ENCODE measurements at places on chromosomes 16 and 17.

DNA sequence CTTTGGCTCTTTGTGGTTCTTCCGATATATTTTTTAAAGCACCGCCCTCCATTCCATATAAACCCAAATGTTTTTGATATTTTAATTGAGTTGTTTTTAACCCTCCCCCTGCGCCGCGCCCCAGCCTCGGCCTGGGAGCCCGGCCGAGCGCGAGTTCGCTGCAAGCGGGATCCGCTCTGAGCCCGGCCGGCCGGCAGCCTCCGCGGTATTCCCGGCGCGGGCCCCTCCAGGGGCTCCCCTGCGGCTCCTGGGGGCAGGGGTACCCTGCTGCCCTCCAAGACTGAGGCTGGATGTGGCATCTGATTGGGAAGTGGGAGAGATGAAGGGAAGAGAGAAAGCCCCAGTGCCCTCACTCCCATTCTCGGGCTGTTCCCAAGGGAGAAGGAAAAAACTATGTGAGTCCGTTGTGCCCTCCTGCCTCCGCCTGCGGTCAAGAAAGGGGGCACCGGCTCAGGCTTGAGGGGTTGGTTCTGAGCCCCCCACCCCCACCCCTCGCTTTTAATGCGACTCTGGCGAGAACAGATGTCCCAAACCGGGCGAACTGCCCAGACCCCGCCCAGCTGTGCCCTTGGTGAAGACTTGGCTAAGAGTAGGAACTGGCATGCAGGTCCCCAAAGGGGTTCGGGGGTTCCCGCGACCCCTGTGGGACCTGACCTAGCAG, 8.6 kb downstream of the NEUROD2 start:
- no peak for DNase-seq

GRCh38 chr16:69435977-69436820, 11.8 kb downstream of the CYB5B start:
- no peak for DNase-seq

DNA sequence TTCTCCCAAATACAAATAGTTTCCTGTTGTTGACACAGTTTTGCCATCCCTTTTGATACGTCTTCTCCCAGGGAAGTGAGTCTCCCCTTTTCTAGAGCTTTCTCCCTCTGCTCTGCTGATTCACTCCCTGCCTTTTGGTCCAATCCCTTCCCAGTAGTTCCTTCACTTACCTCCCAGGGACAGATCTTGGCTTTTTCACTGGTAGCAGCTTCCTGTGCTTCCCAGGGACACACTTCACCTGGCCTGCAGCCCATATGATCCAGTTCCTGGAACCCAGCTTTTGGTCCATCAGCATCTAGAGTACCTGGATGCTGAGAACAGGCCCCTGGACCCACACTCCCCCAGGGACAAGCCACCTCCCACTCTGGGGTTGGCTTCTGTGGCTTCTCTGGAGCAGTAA, 15.8 kb downstream of the GPR179 start:
- DNase-seq: no peak

DNA sequence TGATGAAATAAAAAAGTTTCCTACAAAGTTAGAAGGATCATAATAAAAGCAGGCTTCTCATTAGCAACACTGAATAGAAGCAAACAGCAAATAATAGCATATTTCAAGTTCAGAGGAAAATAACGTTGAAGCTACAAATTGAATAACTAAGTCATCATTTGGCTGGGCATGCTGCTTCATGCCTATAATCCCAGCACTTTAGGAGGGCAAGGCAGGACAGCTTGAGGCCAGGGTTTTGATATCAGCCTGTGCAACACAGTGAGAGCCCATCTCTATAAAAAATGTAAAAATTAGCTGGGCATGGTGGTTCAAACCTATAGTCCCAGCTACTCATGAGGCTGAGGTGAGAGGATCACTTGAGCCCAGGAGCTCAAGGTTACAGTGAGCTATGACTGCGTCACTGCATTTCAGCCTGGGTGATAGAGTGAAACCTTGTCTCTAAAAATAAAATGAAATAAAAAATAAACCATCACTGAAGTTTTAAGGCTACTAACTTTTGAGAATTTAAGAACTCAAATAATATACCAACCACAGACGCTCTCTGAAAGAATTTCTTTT, 25.5 kb downstream of the NCOR1 start:
- no peak for DNase-seq

- DNase-seq: no peak
Measured at GRCh38 chr16:1990351-1991134, 773 bp downstream of the SYNGR3 start.

- no peak for DNase-seq
Measured at GRCh38 chr17:43756201-43756600, 2.4 kb downstream of the SOST start.

DNA sequence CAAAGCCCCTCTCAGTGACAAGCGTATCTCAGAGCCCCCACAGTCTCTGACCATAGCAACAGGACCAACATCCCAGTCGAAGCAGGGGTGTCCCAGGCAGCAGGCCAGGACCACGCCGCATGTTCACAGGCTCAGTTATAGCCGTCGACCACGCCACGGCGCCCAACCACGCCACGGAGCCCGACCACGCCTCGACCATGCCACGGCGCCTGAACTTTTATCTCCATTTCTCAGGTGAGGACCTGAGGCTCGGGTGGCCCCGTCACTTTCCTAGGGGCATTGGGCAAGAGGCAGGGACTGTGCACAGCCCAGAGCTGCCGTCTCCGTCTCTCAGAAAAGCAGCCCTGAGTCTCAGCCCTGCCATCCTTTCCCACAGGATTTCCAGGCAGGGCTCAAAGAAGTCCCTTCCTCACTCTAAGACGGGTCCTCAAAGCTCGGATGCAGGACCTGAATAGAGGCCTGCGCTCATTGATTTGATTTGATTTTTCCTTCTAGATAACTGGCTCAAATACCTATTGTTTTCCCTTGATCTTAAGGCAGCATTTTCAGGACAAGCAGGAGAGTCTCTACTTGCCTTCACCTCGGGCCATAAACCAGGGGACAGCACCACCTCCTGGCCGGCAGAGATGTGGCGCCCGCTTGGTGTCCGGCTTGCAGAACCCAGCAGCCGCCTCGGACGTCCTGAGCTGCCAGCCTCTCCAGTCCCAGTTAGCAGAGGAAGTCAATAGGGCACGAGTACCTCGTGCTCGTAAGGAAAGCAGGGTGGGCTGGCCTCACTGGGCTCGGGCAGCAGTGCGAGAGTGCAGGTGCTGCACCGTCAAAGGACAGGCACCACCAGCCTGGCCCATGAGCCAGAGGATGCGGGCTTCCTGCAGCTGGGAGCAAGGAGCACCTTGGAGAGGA, 38.8 kb downstream of the C16orf95 start:
- no peak for DNase-seq

- DNase-seq: no peak
Measured at GRCh38 chr16:85759631-85760419, 8.9 kb upstream of the C16orf74 start.

- DNase-seq: no peak
Measured at GRCh38 chr16:85681255-85681654, 7.5 kb downstream of the GINS2 start.

GRCh38 chr17:79670537-79671084, 59.8 kb upstream of the RBFOX3 start:
- DNase-seq: no peak

GRCh38 chr16:11032000-11032921, 87.9 kb downstream of the CLEC16A start:
- no peak for DNase-seq

- DNase-seq: no peak
Measured at GRCh38 chr16:86219655-86220445, 290.5 kb upstream of the FOXF1 start.

DNA sequence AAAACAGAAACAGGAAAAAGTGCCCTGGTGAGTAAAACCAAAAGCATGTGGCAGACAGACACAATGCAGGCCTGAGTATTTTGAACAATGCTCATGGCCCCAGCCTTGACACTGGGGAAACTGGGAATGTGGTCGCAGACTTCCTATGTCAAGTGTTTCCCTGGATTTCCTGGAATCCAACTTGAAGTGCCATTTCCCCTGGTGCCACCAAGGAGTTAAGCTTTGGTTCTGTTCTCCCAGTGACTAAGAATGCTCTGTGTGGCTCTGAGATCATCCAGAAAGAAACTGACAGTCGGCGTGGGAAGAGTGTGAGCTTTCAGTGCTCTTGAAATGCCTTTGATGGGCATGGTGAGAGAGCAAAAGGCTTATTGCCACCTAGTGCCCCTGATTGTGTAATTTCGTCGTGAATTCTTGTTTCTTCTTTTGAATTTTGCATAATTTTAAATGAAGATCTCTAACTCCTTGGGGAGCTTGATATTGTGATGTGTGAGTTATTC, 96.0 kb downstream of the YPEL2 start:
- DNase-seq: no peak

GRCh38 chr17:58415371-58416055, 1.8 kb downstream of the RNF43 start:
- no peak for DNase-seq

DNA sequence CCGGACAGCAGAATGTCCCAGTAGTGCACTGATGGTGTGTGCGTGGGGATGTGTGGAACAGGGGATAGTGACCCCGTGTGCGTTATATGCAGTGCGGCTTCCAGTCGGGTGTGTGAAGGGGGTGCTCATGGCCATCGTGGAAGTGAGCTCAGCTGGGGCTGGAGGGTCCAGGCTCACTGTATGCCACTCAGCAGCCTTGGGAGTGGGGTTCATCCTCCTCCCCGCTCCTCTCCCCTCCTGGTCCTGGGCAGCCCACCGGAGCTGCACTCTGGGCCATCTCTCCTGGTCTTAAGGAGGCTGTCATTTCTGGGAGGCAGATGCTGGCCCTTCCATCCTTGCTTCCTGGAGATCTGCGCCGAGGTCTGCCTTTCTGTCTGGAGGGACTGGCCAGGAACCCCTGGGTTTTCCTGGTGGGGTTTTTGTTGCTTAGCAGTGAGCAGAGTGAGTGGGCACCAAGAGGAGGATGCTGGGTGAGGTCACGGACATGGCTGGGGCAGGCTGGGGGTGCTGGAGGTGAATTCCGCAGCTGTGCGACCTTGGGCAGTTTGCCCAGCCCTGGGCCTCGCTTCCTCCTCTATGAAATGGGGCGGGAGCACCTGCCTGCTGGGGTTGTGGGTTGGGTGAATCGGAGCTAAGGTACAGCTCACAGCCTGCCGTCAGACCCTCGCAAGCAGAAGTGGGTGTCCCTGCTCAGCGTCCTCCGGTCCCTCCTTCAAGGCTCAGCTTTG, 164.1 kb downstream of the SEC14L1 start:
- DNase-seq: no peak

DNA sequence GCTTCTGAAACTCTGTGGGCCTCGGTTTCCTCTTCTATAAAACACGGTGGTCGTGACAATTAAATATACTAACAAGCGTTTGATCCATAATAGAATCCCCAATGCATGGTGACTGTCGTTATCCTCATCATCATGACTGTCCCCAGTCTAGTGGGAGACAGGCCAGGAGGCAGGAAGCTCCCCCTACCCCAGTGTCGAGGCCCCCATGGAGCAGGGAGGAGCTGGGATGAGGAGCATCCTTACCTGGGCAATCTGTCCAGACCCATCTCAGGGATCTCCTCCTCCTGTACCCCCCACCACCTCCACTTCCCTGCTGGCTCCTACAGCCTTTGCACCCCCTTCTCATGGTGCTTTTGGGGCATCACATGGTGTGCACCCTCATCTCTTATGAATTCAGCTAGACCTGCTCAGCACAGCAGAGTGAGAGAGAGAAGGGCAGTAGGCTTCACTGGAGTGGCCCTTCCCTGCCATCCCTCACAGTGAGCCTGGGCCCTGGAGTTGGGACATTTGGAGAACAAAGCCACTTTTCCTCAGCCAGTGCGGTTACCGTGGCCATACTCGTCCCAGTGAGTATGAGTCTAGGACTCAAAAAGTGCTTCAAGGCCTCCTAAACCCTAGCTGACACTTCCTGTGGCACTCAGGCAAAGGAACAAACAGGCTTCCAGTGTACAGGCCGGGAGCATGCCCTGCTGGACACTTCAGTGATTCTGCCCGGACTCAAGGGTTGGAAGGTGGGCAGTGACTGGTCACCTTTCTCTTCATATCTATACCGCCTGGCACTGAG, 148.6 kb downstream of the CLEC16A start:
- no peak for DNase-seq

DNA sequence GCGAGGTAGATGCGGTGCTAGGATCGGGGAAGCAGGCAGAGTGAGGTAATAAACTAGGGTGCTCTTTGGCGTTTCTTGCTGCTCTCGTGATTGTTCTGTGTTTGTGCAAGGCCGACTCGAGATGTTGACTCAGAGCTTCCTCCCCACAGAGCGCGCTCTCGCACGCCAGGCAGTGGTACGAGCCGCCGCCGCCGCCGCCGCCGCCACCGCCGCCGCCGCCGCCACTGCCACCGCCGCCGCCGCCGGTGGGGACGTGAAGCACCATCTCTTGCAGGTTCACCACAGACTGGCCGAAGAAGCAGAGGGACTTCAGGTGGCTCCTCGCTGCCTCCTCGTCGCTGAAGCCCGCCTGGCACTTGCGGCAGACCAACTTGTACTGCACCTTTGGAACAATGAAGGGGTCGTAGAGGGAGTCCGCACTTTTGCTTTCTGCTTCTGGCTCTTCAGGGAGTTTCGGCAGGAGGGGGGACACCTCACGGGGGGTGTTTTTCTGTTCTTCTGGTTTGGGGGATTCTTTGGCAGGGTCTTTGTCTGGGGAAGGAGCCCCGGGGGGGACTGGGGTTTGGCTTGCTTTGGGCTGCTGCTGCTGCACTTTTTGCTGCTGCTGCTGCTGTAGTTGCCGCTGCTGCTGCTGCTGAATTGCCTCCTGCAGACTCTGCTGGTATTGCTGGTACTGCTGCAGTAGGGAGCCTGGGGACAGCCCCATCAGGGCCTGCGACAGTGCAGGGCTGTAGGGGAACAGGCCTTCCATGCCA, 260.2 kb downstream of the ZFHX3 start:
- peak; percentile 34 for DNase-seq

GRCh38 chr16:11224096-11224893, 31.7 kb downstream of the SOCS1 start:
- peak; percentile 26 for DNase-seq

GRCh38 chr17:63445954-63446752, at the start of gene CYB561:
TSS of gene CYB561 (minus strand) at chr17:63446306. CDS start at chr17:63437547, 8,759 bp downstream.
- DNase-seq: peak; percentile 46
